ENCODE measurements at places on chromosomes 12 and 14.

- no peak for DNase-seq
Observed at GRCh38 chr14:93055651-93056115, 60.0 kb downstream of the ITPK1 start.

GRCh38 chr14:101817501-101818001 is 56.0 kb downstream of the PPP2R5C start:
- no peak for DNase-seq

GRCh38 chr12:82758749-82759330 is 72.1 kb downstream of the TMTC2 start:
- no peak for DNase-seq

DNA sequence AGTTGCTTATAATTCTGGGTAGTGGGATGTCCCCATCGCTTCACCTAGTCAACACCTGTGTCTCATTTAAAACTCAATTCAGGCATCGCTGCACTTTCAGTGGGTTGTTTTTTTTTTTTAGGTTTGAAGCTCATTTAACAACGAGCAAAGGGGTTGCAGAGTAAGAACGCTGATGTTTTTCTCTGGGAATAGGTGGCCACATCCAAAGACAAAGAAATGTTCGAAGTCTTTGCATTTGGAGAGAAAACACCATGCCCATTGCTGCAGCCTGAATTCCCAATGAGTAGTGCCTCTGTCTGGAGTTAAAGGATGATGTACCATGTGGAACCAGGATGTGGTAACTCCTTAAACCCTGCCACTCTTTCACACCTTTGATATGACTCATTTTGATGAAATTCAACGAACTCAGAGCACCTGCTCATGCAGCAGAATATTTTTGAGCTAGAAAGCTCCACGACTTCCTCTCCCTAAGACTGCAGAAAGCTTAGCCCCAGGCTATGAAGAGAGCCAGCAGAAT is 35.1 kb upstream of the BATF start:
- DNase-seq = no peak

DNA sequence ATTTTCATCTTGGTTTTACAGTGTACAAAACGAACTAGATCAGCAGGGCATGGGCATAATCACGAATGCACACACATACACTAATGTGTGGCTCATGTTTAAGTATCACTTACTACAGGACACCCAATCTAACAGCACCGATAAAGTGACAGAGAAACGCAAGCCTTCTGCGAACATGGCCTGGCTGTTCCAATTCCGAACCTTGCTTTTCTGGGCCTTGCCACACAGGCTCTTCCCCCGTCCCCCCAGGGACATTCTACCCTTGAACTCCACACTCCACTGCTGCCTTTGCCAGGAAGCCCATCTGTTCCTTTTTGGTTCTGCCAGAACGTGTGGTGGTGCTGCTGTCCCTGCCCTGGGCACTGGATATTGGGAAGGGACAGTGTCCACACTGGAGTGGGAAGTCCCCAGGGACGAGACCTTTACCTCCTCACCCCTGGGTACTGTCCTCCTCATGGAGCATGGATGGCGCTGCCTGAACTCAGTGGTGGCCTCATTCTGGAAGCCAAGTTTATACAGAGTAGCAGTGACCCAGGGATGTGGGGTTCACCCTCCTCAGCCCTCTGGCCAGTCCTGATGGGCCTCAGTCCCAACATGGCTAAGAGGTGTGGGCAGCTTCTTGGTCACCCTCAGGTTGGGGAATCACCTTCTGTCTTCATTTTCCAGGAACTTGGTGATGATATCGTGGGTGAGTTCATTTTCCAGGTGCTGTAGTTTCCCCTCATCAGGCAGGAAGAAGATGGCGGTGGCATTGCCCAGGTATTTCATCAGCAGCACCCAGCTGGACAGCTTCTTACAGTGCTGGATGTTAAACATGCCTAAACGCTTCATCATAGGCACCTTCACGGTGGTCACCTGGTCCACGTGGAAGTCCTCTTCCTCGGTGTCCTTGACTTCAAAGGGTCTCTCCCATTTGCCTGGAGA is 7.9 kb downstream of the SERPINA1 start:
- DNase-seq = no peak

DNA sequence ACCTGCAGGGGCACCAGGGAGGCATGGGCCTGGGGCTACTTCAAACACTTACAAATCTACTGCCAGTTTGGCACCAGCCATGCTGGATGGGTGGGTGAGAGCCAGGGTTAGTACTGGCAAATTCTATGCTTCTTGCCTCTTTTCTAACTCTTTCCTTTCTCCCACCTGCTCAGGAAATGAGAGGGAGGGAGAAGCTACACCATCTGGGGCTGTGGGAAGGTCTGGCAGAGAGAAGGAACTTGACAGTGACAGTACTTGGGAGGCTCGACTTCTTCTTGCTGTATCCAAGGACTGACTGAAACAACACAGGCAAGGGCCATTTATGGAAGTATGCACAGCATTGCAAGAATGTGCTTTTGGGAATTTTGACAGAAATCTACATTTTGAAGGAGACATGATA is 149.6 kb upstream of the DYRK2 start:
- DNase-seq = no peak

DNA sequence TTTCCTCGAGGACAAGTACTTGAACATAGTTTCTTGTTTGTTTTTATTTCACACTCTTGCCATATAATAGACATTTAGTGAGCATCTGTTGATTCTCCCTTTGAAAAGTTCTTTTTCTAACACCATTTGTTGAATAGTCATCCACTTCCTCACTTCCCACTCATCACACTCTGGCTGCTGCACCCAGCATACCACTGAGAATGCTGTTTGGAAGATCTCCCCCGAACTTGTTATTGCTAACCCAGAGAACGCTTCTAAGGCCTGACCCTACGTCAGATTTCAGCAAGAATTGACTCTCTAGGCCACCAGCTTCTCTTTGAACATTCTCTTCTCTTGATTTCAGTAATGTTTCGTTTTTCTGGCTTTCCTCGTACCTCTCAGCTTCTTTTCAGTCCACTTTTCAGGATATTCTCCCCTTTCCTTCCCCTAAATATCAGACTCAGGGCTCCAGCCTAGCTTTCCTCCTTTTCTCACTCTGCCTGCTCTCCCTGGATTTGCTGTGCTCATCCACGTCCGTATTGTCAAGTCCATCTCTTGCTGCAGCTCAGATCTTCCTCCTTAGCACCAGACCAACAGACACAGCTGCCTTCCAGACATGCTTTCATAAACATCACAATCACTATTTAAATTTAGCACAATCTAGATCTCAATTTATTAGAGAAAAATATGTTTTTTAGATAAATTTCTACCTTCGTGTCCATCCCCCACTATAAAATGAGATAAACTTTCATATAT is 94.0 kb upstream of the SLC38A4 start:
- DNase-seq = no peak

GRCh38 chr14:68645371-68645770 is 147.5 kb downstream of the ZFP36L1 start:
- DNase-seq = no peak

GRCh38 chr14:60878536-60878935 is 102.3 kb downstream of the TRMT5 start:
- DNase-seq = no peak

DNA sequence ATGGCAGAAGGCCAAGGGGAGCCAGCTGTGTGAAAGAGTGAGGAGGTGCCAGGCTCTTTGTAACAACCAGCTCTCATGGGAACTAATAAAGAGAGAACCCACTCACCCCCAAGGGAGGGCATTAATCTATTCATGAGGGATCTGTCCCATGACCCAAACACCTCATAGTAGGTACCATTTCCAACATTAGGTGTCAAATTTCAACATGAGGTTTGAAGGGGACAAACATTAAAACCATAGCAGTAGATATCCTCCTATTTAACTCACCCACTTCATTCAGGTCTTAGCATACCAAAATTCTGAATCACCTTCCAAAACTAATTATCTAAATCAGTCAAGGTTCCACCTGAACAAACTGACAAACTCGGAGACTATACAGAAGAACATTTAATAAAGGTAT is 75.3 kb downstream of the PPFIA2 start:
- no peak for DNase-seq

GRCh38 chr12:11728154-11728755 is 78.8 kb downstream of the ETV6 start:
- no peak for DNase-seq

- peak; percentile 78 for DNase-seq
Observed at GRCh38 chr12:122847921-122848421, 12.7 kb downstream of the HIP1R start.

DNA sequence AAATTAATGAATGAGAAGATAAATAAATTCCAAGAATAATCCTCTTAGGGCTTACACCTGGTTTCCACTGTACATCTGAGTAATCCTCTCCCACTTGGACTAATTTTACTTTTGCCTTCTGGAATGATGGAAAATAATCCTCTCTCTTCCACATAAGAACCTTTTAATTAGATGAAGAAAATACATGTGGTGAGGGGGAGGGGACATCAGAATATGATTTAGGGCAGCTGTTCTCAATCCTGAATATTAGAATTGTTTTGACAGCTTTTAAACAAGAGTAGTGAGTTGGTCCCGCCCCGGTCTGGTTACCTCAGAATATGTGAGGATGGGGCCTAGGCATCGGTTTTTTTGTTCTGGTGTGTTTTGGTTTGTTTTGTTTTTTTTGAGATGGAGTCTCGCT is 51.5 kb downstream of the HECTD4 start:
- no peak for DNase-seq

DNA sequence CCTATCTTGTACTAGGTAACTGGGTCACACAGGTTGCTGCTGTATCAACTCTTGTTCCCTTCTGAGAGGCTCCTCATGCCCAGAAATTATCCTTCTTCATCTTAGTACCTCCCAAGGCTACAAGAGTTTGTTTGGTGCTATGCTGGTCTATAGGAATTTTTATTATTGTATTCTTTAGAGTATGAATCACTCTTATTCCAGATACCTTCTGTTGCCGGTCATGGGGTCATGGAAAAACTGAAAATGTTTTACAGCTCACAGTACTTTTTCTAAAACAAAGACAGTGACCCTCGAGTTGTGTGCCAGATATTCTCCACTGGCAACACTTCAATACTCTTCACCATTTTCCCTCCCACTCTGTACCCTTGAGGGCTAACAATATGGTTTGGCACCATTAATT is 1598.0 kb upstream of the TMEM132C start:
- no peak for DNase-seq

GRCh38 chr14:65002586-65003210 is 16.0 kb downstream of the FNTB start:
- no peak for DNase-seq

GRCh38 chr12:115000038-115000437 is 316.1 kb upstream of the TBX3 start:
- DNase-seq = no peak

GRCh38 chr14:90518941-90519256 is 122.1 kb downstream of the CALM1 start:
- DNase-seq = no peak

DNA sequence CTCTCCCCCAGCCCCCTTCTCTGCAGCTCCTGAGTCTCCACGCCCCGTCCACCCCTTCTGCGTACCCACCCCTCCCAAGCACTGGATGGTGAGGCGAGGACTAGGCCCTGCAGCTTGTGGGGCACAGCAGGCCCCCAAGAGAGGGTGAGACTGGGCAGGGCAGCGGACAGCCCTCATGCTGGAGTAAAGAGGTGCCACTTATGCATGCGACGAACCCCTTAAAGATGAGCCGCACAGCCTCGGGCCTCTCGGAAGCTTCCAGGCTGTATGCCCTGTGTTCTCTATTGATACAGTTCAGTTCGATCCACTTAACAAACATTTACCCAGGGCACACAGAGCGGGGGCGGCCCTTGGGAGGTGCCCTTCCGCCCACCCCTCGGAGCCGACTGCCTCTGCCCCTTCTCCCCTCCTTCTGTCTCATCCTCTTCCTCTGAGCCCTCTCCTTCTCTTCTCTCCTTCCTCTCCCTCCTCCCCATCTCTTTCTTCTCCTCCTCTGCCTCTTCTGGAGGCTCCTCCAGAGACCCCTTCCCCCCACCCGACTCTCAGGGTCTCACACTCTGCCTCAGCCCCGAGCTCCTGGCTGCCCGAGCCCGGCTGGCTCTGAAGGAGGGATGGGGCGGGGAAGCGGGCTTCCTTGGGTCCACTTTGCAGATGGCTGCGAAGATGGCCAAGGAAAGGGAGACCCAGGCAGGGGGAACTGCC is 32.7 kb upstream of the DLK1 start:
- DNase-seq = no peak

GRCh38 chr12:104336115-104336514 is 32.6 kb downstream of the EID3 start:
- DNase-seq = no peak

- no peak for DNase-seq
Observed at GRCh38 chr12:122168492-122168891, 5.5 kb downstream of the IL31 start.

DNA sequence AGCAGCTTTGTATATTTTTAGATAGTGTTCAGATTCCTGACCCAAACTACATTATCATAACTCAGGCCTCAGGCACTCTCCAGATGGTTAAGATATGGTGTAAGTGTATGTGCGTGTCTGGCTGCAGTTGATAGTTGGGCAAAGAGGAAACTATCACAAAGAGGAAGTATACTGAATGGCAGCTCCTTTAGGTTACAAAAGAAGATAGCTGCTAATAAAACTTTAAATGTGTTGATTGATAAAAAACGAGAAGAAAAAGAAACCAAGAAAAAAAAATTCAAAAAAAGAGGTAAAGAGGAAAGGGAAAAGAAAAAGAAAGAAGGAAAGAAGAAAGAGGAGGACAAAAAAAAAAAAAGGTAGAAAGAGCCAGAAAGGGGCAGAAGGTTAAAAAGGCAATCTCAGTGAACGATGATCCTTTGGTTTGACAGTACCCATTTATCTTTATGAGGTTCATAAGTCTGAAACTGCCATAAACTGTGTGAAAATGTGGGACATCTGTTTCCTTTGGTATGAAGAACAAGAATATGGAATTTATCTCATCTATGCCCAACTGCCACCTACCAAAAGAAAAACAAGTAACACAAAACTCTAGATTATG is 42.2 kb downstream of the TAOK3 start:
- no peak for DNase-seq

DNA sequence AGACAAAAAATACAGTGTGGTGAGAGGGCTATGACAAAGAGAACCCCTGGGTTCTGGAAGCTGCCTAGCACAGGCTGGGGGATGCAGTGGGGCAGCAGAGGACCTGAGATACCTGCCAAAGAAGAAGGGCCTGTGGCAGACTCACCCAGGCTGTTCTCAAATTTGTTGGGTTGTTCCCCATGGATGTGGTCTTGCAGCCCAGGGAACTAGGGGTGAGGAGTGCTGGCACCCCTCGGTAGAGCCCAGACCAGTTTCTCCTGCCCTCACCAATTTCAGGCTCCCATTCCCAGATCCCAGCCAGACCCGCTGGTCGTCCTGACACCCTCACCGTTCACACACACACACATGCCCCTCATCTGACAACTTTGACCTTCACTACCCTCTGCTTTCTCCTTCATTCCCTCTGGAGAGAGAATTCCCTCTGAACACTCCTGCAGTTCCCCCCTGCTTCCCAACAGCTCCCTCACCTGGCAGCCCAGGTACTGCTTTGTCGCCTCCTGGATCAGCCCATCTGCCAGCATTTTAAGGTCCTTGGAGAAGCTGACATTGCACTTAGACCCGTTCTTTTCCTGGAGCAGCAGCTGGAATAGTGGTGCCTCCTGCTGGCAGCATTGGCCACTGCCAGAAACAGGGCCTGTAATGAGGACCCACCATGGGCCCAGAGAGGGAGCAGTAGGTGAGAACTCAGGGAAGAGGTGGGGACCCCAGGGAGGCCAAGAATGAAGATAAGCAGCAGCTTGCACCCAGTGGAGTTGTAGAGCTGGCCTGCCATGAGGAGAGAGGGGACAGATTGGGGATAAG is 5.9 kb upstream of the GDF11 start:
- DNase-seq = no peak
